ENCODE measurements at places on chromosomes 5 and 9.
A peak's percentile ranks its signal among the peaks of the same experiment; 100 is the strongest.

DNA sequence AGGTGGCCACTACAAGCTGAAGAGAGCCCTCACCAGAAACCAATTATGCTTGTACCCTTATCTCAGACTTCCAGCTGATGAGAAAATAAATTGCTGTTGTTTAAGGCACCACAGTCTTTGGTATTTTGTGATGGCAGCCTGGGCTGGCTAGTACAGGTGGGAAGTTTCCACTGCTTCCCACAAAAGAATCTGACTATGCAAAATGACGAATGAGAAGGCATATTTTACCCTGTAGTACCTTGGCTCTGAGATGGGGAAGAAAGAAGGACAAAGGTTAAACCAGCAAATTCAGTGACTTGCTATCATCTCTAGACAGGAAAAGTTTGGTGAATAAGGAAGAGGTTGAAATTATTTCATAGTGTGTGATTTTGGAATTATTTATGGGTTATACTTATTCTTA is 112.8 kb upstream of the ELL2 start:
- DNase-seq: no peak

GRCh38 chr9:114132550-114132918 is 22.8 kb upstream of the COL27A1 start:
- DNase-seq: no peak

DNA sequence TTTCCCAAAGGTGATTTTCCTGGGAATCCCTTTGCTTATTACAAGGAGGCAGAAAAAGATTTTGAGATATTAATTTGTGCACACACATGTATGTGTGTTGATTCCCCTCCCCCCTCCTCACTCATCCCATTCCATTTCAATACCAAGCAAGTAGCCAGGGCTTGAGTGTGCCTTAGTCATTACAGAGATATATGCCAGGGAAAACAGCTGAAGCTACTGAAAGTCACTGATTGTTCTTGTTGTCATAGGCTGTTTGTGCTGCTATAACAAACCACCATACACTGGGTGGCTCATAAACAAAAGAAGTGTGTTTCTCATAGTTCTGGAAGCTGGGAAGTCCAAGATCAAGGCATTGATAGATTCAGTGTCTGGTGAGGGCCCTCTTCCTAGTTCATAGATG is 158.6 kb downstream of the BAAT start:
- no peak for DNase-seq

GRCh38 chr5:81779125-81779915 is 28.4 kb upstream of the SSBP2 start:
- peak; percentile 35 for DNase-seq

- DNase-seq: no peak
Observed at GRCh38 chr9:68537616-68537880, 3.1 kb downstream of the TMEM252 start.

GRCh38 chr9:95458666-95459065 is 58.1 kb downstream of the PTCH1 start:
- DNase-seq: no peak

- no peak for DNase-seq
Observed at GRCh38 chr9:27933210-27934025, 360.1 kb upstream of the C9orf72 start.

DNA sequence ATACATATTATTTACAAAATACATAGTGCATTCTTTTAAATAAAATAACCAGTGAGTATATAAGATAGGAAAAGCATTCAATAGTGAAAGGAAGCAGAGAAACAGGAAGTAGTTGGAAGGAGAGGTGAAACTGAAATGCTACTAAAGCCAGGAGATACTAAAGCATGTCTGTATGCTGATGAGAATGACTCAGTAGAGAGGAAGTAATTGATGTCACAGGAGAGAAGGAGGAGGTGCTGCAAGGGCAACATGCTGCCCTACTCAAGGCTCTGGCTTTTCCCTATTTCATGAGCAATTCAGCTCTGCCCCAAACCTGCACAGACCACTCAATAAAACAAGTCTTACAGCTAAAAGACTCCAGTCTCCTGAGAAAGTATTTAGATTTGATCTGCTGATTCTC is 108.5 kb upstream of the TXNDC8 start:
- no peak for DNase-seq

GRCh38 chr5:32889078-32889477 is 178.0 kb downstream of the NPR3 start:
- no peak for DNase-seq

DNA sequence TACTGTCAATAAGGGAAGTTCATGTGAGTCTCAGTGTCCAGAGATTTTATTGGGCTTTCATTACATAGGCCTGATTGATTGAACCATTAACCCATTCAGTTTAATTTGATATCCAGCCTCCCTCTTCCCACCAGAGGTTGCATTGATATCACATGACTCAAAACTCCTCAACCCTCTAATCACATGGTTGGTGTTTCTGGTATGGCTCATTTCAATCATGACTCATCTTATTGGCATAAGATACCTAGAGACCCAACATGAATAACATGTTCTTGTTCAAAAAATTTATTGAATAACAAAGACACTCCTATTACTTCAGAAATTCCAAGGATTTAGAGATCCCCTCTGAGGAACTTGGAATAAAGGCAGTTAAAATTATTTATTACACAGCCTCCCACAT is 982.2 kb downstream of the TLE1 start:
- DNase-seq: no peak

GRCh38 chr9:125988479-125989050 is 241.4 kb downstream of the PBX3 start:
- DNase-seq: no peak

DNA sequence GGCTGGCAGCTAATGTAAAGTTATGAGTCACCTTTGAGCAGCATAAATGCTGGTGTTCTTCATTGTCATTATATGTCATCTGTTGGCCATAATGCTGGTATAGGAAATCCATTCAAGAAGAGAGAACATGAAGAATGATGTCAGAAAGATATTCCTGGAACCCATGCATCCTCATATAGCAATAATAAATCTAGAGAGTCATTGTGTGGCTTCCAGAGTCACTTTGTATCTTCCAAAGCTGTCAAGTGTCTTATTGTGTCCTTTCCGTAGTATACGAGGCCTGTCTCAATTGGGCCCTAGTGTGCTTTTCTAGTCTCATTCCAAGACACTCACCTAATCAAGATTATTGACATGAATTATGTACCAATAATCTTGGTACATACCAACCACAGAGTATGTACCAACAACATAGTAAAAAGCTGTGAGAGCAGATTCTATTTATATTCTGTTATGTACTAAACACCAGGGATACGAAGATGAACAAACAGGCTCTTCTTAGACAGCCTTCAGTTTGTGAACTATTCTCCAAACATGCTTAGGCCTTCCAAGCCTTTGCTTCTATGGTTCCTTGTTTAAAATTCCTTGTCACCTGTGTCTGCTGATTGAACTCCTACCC is 110.1 kb downstream of the ERCC6L2 start:
- DNase-seq: no peak

- no peak for DNase-seq
Observed at GRCh38 chr9:69932901-69933300, 110.7 kb upstream of the MAMDC2 start.

DNA sequence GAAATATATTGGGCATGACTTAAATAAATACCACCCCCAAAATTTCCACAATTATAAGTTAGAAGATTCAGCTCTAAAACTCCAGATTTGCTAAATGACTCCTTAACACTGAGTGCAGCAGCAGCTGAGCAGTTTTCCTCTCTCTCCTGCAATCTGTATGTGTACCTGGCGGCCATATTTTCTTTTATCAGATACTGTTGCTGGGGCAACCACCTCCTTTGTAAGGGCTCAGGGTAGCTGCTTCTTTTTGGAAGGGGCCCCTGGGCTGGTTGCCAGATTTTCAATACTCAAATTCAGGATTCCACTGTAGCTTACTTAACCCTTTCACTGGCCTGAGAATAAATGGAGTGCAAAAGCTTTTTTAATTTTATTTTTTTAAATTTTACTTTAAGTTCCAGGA is 197.0 kb downstream of the TAF11L14 start:
- no peak for DNase-seq

GRCh38 chr5:78972654-78973428 is 12.3 kb downstream of the ARSB start:
- peak; percentile 38 for DNase-seq

DNA sequence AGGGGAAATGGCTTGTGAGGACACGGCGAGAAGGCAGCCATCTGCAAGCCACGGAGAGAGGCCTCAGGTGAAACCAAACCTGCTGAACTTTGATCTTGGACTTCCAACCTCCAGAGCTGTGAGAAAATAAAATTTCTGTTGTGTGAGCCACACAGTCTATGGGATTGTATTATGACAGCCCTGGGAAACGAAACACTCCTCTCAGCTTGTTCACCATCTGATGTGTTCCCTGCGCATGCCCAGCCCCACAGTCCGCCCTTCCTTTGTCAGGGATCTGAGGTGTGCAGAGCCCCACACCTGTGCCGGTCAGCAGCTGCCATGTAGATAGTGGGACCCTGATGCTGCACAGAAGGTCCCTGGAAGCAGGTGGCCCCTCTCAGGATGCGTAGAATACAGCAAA is 34.1 kb downstream of the PLPP7 start:
- DNase-seq: no peak

GRCh38 chr9:97176206-97176605 is 131.3 kb upstream of the CCDC180 start:
- no peak for DNase-seq

DNA sequence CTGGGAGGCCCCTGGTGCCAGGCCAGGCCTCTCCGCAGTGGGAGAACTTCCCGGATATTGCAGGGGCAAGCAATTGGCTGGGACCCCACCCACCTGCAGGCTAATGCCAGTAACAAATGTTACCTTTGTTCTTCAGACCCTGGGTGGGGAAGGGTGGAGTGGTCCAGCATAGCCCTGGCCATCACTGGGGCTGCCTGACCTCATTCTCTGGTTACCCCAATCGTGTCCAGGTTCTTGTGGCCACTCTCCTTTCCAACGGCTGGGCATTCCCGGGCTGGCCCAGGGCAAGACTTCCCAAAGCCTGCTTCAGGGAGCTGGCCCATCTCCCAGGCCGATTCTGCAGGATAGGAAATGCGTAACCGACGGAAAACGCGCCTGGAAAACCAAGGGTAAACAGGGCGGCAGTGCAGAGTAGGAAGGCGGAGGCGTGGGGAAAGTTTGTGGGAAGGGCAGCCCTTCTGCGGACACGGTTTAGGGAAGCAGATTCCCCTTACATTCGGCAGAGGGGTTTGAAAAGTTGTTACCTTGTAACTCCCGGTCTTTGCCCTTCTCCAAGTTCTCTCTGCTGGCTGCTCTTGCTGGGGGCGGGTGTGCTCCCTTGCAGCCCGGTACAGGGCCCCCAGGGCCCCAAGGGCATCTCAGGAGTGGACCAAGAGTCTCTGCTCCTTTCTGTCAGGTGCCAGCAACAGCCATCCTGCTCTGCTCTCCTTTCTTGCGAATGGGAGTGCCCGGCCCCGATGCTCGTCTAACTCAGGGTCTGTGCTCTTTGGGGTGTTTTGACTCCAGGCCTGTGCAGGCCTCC is 3.5 kb downstream of the NRARP start:
- DNase-seq: no peak

- no peak for DNase-seq
Observed at GRCh38 chr5:107184066-107184465, 486.7 kb downstream of the EFNA5 start.
